NT2/D1 (cell line): ENCODE measurements at places on chromosomes 7 and 10.

DNA sequence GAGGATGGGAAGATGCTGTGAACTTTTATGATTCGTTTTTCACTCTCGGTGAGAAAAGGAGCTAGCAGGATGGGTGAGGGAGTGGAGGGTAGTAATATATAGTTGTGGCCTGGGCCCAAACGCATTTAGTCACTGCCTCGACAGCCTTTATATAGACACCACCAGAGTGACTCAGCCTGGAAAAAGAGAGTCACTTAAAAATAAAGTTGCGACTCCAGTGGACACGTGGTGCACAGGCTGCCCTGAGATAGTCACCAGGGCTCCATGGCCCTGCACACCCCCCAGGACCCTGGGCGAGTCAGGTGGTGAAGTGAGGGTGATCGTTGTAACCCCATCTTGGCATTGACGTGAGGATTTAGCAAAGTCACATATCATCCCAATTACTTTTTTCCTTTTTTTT, 106.7 kb downstream of the CUX1 start:
- no peak for DNase-seq

- no peak for DNase-seq
Measured at GRCh38 chr7:137930581-137930980, 71.3 kb downstream of the CREB3L2 start.

GRCh38 chr7:18401757-18402156, 93.8 kb upstream of the HDAC9 start:
- DNase-seq, result no peak

DNA sequence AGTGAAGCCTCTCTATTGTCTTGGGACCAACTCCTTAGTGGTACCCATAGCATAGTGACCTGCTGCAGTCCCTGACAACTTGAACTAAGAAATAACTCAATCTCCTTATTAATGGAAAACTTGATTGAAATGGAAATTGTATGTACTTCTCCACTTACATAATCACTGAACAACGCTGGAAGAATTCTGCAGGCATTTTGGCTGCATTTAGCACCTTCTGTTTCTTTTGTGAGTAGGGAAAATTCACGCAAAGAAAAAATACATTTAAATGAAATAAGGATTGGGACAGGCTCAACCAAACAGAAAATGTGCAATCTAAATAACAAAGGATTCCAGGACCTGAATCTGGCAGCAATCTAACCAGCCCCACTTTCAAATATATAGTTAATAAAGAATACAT, 126.9 kb upstream of the GHITM start:
- no peak for DNase-seq
